Activated CD4-positive, CD25-positive, alpha-beta regulatory T cell (primary cell): ENCODE measurements at places on chromosomes 1 and 21.

GRCh38 chr1:244256086-244256676, 195.5 kb downstream of the ADSS2 start:
- DNase-seq, result no peak

DNA sequence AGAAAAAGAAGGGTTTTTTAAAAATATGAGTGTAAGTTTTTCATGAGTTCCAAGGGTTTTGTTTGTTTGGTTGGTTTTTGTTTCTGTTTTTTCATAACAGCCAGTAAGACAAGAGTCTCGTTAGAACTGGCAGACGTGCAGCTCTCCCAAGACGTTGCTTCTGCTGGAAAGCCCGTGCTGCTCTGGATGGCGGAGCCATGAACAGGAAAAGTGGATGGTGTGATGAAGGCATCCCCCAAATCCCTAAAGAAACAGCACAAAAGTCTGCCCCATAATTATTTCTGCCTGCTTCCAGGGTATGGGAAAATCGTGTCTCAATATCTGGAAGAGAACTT, 157.9 kb upstream of the BACE2 start:
- DNase-seq, result no peak

GRCh38 chr1:30461640-30462039, 261.7 kb downstream of the MATN1 start:
- no peak for DNase-seq

- DNase-seq, result no peak
These were observed 15.5 kb upstream of the TSPEAR start for GRCh38 chr21:44726826-44727225.

- no peak for DNase-seq
These were observed 1069.6 kb downstream of the ADGRL2 start for GRCh38 chr1:82870332-82870731.

DNA sequence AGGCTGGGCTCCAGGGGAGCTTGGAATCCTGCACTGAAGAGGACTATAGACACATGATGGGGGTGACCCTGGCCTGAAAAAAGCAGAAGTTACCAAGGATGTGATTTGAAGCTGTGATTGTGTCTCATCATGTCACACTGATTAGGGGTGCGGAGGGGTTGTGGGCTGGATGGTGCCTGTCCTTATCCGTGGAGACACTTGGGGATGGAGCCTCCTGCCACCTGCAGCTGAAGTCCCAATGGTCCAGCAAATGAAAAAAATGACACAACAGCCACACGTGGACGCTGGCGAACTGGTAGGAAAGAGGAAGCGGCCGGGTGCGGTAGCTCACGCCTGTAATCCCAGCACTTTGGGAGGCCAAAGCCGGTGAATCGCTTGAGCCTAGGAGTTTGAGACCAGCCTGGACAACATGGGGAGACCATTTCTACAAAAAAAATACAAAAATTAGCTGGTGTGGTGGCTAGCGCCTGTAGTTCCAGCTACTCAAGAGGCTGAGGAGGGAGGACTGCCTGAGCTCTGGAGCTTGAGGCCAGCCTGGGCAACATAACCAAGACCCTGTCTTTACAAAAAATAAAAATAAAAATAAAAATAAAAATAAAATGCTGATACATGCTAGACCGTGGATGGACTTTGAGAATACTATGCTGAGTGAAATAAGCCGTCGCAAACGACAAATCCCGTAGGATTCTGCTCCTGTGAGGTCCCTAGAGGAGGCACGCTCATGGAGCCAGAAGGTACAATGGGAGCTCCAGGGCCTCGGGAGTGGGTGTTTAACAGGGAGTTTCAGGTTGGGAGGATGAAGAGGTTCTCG, 838 bp upstream of the IBA57 start:
- DNase-seq, result no peak

DNA sequence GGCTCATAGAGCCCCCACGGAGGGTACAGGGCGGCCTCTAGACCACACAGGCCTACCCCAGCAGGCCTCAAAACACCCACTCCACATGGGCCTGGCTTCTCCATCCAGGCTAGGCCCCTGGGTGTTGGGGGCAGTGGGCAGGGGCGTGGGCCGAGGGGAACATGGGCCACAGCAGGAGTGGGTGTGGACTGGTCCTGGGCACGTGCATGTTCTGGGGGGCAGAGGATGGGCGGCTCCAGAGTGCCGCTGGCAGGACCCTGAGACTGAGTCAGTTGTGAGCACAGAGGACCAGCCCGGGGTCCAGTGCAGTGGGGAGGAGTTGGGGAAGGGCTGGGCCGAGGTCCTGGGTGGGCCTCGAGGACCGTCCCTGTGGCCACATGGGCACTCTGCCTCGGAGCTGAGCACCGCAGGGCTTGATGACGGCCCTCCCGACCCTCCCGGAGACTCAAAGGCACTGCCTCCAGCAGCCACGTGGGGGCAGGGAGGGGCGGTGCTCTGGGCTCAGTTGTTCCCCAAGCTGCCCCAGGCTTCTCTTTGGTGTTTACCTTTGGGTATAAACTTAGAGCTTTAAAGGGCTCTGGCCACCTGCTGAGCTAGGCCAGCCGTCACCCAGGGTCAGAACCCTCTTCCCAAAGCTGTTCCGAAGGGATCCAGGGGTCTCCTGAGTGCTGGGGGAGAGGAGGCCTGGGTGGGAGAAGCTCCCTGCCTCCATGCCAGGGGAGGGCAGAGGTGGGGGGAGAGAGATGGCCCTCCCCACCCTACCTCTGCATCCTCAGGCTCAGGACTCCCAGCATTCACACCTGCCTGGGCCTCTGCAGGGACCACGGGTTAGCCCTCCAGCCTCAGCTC, 79.9 kb downstream of the MORN1 start:
- DNase-seq, result peak; percentile 37

DNA sequence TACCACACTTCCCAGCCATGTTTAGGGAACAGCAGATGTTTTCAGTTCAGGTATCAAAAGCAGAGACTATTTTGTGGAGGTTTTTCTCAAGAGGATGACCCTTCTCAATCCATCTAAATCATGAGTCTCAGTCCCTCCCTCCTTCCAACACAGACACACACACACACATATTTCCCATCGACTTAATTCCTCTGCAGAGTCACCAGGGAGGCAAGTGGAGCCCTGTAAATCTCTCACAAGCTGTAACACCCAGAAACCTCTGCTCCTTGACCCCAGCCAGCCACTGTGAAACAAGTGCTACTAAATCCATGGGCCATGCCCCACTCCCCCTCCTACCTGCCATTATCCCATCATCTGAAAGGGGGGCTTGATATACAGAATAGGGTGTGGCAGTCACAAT, 10.6 kb upstream of the KCND3 start:
- DNase-seq, result no peak

DNA sequence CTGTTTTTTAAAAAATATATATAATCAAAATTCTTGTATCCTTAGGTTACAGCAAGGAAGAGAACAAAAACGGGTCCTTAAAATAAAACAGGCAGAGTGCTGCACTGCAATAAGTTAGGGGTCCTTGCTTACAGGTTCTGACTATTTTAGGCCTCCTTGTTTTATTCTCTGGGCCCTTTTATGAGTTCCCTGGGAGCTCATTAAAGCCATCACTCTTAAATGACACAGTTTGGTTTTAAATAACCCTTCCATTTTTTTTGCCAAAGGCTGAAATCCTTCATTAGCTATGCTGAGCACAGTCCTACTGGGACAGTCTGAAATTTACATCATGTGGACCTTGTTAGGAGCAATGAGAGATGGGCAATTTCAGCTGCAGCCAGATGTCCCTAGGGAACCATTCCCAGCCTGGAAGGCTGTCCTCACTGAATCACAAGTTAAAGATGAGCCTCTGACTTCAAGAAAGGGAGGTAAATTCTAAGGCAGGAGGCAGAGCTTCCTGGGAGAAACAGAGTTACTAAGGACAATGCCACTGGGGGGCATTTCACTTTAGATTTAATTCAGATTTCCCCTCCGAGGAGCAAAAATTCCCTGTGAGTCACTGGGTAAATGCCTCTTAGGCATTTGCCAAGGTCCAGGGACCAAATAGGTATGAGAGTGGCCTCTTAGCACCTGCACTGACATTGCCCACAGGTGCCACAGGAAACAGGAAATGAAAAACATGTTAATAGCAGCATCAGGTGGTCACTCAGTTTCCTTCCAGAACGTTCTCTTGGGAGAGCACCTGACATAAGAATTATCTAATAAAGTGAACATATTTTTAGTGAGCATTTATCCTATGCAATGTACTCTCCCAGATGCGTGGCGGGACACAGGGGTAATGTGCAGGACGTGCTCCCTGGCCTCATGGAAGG, 3.8 kb upstream of the MUL1 start:
- no peak for DNase-seq
